ENCODE measurements at places on chromosomes 7 and 10. TPM values are rescaled to one million over a fixed set of nuclear protein-coding genes. Genes with fewer than 3 reads are reported as not detected.
A peak's percentile ranks its signal among the peaks of the same experiment; 100 is the strongest.

ATOH7 gene
- total RNA-seq: 1.8 TPM

TFR2 gene
- 5.6 TPM for total RNA-seq

ZNF107 gene
- 55.3 TPM for total RNA-seq

ZNF518A gene
- total RNA-seq: 44.6 TPM

CDK6 gene
- 23.7 TPM for total RNA-seq

RNF133 gene
- 2.0 TPM for total RNA-seq

LANCL2 gene
- total RNA-seq: 10.7 TPM

FBXO24 gene
- total RNA-seq: 2.4 TPM

DNA sequence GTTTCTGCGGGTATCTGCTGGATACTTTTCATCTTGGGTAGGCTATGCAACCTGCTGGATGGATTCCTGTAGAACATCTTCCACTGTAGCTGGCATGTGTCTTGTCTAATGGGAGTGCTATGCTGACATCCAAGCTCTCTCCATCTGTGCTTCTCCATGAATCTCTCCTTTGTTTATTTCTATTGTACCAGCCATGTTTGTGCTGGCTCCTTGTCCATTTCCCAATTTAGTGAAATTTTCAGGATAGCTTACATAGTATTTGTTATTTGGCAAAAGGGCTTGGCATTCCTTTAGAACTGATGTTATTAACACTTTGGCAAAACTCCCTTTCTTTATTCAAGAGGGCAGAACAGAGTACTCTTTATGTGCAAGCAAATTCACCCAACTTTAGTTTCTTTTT, 198.0 kb downstream of the CSTF2T start:
- no peak for DNase-seq

- DNase-seq: no peak
These were observed 246.3 kb upstream of the VWC2 start for GRCh38 chr7:49527182-49527581.

- no peak for DNase-seq
These were observed 235.2 kb upstream of the SP4 start for GRCh38 chr7:21192657-21193056.

DNA sequence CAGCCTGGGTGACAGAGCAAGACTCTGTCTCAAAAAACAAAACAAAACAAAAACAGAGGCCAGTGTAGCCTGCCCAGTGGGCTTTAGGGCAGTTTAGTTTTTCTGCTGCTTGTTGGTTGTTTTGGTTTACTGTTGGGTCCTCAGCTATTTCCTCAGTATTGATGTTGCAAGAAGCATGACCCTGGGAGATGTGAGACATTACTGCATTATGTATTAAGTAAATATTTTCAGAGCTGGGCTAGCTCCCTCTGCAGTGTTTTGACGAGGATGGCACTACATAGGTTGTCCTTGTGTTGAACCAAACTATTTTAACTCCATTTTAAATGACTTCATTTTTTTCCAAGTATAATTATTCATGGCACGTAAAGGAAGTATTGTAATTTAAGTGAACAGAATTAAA, 4.8 kb downstream of the AKAP9 start:
- no peak for DNase-seq

DNA sequence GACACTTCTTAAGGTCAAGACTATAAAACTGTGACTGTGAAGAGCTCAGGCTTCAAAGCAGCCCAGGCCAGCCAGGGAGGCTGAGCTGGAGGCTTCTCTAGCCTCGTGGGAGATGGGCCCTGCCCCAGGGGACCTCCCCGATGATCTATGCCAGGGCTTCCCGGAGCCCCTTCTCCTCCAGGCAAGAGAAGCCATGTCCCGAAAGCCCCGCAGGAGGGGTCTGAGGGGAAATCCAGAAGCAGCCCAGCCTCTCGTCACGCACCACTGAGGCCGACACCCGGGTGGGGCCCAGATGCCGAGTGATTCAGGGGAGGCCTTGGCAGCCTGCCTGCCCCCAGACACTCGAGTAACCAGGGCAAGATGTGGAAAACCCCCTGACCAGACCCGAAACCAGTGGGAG, 63.7 kb downstream of the PROSER2 start:
- no peak for DNase-seq

GRCh38 chr10:130224228-130224627, 88.0 kb downstream of the GLRX3 start:
- no peak for DNase-seq

DNA sequence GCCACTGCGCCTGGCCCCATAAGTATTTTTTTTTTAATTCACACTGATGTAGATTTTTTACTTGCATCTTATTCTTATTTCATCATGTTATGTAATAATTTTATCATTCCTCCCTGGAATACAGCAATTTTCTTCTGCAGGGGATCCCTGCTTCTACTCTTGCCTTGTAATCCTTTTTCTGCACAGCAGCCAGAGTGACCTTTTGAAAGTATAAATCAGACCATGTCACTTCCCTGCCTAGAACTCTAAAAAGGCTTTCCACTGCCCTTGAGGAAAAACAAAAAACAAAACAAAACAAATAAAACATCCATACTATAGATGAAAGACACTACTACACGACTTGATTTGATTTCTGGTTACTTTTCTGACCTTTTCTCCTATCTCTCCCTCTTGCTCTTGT, 1334.7 kb downstream of the REEP3 start:
- DNase-seq: no peak

GRCh38 chr10:124240839-124241291, 147.5 kb upstream of the CHST15 start:
- DNase-seq: peak; percentile 39
